Germinal center (tissue), 1 donor: ENCODE measurements at places on chromosomes 11 and 22.

GRCh38 chr22:37742376-37743171 lies 45.7 kb downstream of the TRIOBP start:
- no peak for DNase-seq

GRCh38 chr22:45602004-45602733 lies 69.5 kb upstream of the ATXN10 start:
- DNase-seq, result no peak

GRCh38 chr11:15942126-15942525 lies 414.2 kb downstream of the SOX6 start:
- no peak for DNase-seq

DNA sequence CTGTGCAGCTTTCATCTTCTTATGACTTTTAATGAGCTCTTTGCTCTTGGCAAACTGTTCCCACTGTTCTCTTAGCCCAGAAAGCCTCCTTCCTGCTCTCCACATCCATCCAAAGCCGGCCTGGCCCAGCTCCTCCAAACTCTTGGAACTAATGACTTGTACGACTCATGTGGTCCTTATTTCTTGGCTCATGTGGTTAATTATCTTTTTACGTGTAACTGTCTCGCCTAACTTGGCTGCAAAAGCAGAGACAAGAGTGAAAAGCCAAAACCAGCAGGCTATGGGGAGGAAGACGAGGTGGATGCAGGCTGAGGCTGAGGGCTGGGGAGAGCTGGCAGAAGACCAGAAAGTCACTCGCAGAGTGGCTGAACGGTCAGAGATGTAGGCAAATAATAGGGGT lies 5.5 kb downstream of the CSNK2A3 start:
- no peak for DNase-seq

GRCh38 chr11:103794262-103794661 lies 242.2 kb upstream of the DDI1 start:
- DNase-seq, result no peak

DNA sequence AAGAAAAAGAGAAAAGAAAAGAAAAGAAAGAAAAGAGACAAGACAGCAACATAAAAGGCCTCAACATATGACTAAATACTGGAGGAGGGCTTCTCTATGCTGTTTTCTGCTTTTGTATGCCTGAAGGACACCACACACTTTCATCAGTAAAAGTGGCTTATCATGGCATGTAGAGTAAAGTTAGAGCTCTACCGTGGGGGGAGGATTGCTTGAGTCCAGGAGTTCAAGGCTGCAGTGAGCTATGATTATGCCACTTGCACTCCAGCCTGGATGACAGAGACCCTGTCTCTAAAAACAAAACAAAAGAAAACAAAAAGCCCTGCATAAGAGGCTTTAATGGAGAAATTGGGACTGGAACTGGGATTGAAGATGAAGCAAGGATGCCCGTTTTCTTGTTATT lies 5.7 kb downstream of the PTS start:
- DNase-seq, result no peak

- DNase-seq, result no peak
These were observed 16.5 kb upstream of the SHISAL1 start for GRCh38 chr22:44329179-44329796.

GRCh38 chr22:41487037-41487935 lies 18.4 kb downstream of the ACO2 start:
- DNase-seq, result no peak

GRCh38 chr11:9787260-9787659 lies 123.4 kb downstream of the SWAP70 start:
- no peak for DNase-seq

- no peak for DNase-seq
These were observed 459.9 kb upstream of the CADM1 start for GRCh38 chr11:115964091-115964490.

GRCh38 chr11:1149545-1149944 lies 8.2 kb upstream of the MUC5AC start:
- no peak for DNase-seq

DNA sequence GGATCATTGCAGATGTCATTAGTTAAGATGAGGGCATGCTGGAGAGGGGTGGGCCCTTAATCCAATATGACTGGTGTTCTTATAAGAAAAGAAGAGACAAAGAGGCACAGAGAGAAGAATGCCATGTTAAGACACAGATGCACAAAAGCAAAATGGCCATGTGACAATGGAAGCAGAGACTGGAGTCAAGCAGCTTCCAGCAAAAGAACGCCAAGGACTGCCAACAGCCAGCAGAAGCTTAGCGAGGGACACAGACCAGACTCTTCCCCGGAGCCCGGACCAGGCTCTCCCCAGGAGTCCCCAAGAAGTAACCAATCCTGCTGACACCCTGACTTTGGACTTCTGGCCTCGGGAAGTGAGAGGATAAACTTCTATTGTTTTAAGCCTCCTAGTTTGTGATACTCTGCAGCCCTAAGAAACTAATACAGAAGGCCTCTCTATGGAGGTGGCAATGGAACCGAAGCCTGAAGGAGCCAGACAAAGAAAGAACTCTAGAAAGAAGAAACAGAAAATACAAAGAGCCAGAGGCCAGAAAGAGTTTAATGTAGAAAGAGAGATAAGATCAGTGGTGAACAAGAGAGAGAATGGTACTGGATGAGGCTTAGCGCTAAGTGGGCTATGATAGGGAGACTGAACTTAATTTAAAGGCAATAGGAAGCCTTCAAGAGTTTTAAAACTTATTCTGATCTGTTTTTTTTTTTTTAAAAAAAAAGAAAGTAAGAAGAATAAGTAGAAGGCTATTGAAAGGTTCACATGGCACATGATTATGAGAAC lies 27.7 kb downstream of the PRCP start:
- DNase-seq, result no peak

GRCh38 chr22:33958741-33959140 lies 38.5 kb upstream of the LARGE1 start:
- no peak for DNase-seq
